ENCODE measurements at places on chromosomes 3 and 15. TPM values are rescaled to one million over a fixed set of nuclear protein-coding genes. Genes with fewer than 3 reads are reported as not detected.

Gene LRRC15
- 0.26 TPM for total RNA-seq

Gene FYTTD1
- total RNA-seq: 26.3 TPM

Gene PIERCE2
- 0.60 TPM for total RNA-seq

Gene TUSC7
- total RNA-seq: not detected

Gene CELF6
- total RNA-seq: 0.26 TPM

Gene SCG3
- total RNA-seq: not detected

Gene CIP2A
- 4.3 TPM for total RNA-seq

Gene ZBTB47
- total RNA-seq: 45.8 TPM

Gene CSTA
- 6.6 TPM for total RNA-seq

Gene KIF23
- total RNA-seq: 2.3 TPM

Gene GUCA1C
- not detected for total RNA-seq

Gene WDR93
- total RNA-seq: 0.16 TPM

Gene DUOXA2
- not detected for total RNA-seq

Gene SLC12A1
- not detected for total RNA-seq

Gene AP2M1
- 624 TPM for total RNA-seq

Gene AP3B2
- total RNA-seq: 0.79 TPM

Gene SLC22A13
- 0.09 TPM for total RNA-seq

Gene ZBBX
- total RNA-seq: not detected

Gene PRICKLE2
- 34.5 TPM for total RNA-seq

Gene SH3GL3
- total RNA-seq: 0.16 TPM

Gene DENND4A
- total RNA-seq: 17.7 TPM

Gene REC114
- not detected for total RNA-seq

Gene ATXN7
- total RNA-seq: 6.1 TPM

Gene GABRR3
- not detected for total RNA-seq

Gene A4GNT
- not detected for total RNA-seq

Gene FAM174B
- 4.1 TPM for total RNA-seq

Gene CACNA2D3
- total RNA-seq: not detected

Gene COL6A5
- total RNA-seq: not detected

Gene LMAN1L
- total RNA-seq: not detected

Gene PARP15
- total RNA-seq: 0.17 TPM

Gene CDCP1
- total RNA-seq: 5.5 TPM

Gene SNX22
- 0.26 TPM for total RNA-seq

Gene SYNPR
- total RNA-seq: not detected

Gene GP9
- not detected for total RNA-seq

Gene ITGA11
- total RNA-seq: 22.3 TPM

Gene EXD1
- not detected for total RNA-seq

Gene RBP2
- total RNA-seq: not detected

Gene HDGFL3
- total RNA-seq: 16.1 TPM

Gene ITIH1
- not detected for total RNA-seq

All from bronchial smooth muscle cell (primary cell).